CD4-positive, alpha-beta T cell treated with Interleukin-6 for 4 hours (primary cell): ENCODE measurements at places on chromosomes 2 and 18.

GRCh38 chr18:74013955-74014354, 133.7 kb downstream of the FBXO15 start:
- no peak for DNase-seq

- no peak for DNase-seq
Measured at GRCh38 chr2:197304556-197305011, 6.0 kb downstream of the ANKRD44 start.

DNA sequence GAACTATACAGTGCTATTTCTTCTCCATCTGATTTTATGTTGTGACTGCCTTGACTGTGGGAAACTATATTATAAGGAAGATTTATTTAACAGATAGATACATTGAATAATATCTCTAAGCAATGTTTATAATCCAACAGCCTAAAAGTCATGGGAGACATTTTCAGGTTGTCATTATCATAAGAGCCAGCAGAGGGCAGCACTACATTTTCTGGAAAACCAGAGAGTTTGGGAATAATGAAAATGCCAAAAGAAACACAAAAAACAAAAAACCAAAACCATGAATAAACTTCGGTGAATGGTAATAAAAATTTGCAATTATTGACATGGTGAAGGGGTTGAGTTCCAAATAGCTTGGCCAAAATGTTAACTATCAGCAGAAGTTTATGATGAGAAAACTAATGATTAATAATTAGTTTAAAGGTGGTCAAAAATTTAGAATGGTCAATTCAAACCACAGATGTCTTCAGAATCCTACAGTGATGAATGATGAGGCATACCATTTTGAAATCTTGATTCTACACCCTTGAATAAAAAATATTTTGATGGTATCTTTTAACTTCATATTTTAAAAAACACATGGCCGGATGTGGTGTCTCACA, 4.7 kb downstream of the EEF1B2 start:
- DNase-seq = peak; percentile 32

- no peak for DNase-seq
Measured at GRCh38 chr18:57015451-57015850, 131.4 kb upstream of the BOD1L2 start.

DNA sequence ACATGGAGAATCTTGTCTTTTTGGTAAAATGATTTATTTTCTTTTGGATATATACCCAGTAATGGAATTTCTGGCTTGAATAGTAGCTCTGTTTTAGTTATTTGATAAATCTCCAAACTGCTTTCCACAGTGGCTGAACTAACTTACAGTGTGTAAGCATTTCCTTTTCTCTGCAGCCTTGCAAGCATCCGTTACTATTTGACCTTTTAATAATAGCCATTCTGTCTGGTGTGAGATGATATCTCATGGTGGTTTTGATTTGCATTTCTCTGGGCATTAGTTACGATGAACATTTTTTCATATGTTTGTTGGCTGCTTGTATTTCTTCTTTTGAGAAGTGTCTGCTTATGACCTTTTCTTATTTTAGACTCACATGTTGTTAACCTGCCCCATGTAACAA, 190.2 kb downstream of the GALR1 start:
- no peak for DNase-seq

DNA sequence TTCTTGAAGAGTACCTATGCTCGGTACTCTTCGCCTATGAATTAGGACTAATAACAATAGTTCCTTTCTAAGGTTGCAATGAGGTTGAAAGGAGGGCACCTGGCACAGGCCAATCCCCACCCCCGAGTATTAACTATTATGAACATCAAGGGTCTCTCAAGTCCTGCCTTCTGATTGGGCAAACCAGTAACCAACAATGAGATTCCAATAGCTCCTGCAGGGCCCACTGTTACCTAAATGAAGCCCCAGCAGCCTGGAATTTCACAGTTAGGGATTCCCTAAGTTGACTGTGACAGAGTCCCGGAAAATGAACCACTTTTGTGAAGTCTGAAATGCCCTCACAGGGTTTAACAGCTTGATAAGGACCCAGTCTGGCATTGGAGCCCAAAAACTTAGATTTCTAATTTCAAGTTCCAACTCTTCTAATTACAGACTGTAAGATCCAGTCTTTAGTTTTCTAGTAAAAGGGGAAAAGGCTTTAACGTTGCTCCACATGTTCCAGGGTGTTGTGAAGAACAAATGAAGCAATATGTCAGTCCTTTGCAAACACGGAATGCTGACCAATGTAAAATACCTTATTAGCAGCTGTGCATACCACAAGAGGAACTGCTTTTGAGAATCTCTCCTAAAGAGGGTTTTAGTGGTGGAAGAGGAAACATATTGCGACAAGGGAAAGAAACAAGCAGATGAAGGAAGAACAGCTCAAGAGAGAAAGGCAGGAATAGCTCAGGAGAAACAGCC, 277.7 kb upstream of the MAP2 start:
- DNase-seq = no peak

GRCh38 chr18:27808683-27809082, 368.2 kb downstream of the CDH2 start:
- DNase-seq = no peak

- DNase-seq = peak; percentile 40
Measured at GRCh38 chr2:180980943-180981911, 822 bp downstream of the UBE2E3 start.

- DNase-seq = no peak
Measured at GRCh38 chr18:62721839-62722795, 6.8 kb downstream of the PHLPP1 start.

DNA sequence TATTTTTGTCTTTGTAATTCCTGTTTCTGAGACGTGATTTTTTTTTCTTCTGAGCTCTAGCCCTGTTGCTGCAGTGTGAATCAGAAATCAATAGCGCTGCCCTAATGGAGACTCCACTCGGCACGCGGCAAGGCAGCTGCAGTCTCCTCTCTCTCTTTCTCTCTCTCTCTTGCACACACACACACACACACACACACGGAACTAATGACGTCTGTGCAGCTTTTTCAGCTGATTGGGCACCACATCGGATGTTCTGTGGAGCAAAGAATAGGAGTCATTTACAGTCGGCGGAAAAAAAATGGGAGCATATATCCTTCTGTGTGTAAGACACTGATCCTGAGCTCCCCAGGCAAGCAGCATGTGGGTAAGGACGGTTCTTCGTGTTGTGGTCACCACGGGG, 2.0 kb upstream of the MYT1L start:
- DNase-seq = no peak

DNA sequence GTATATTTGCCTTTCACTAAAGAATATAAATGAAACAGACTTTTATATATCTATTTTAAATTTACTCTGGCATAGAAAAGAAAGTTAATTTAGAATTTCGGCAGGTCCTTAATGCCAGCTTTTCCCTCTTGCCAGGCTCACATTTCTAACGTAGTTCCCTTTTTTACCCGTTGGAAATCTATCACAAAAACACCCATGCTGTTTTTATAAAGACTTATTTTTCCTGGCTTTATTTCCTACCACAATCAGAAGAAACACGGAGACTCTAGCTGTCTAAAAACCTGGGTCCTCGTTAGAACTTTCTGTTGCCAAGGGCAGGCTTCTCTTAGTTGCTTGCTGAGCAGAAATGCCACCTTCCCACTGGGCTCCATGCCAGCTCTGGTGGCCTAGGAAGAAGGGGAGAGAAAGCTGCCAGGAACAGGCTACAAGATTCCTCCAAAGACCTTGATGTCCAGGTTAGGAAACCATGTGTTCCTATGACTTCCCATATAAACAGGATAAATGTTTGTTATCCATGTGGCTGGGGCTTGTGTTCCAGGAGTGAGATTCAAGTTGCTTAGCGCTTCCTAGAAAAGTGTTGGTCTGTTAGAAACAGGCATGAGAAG, 17.8 kb upstream of the TMEM18 start:
- DNase-seq = no peak

DNA sequence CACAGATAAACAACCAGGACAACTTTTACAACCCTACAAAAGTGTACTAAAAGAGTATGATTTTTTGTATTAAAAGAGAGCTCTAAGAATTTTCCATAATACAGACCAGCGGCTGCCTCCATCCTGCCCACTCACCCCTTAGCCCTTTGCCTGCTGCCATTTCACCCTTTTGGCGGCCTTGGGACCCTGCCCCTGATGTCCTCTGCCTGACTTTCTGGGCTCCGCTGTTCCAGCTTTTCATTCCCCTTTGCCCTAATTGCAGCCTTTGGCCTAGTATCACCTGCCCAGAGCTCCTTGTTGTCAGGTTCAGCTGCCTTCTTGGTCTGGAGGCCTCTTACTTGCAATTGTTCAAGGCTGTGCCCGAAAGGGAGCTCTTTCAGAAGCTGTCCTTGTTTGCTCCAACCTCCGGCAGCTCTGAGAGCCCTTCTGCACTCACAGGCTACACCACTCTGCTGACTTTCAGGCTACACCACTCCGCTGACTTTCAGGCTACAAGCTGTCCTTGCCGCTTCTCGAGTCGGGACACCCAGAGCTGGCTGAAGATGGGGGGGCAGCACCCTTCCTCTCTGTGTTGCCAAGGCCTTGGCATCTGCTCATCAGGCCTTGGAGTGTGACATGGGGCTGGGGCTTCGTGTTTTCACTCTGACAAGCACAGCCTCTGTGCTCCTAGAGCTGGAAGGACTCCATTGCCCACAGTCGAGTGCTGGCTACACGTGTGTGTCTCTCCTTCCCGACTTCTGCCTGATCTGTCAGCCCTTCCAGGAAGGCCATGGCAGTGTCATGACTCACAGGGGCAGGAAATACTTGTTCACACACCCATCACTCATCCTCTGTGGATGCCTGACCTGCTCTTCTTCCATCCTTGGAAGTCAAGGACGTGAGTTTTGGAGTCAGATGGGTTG, 43.1 kb upstream of the HDAC4 start:
- DNase-seq = no peak

- DNase-seq = peak; percentile 27
Measured at GRCh38 chr2:207073801-207074678, 91.7 kb downstream of the KLF7 start.

GRCh38 chr2:230205034-230205433, 14.8 kb downstream of the SP110 start:
- no peak for DNase-seq

GRCh38 chr2:219976871-219977270, 349.4 kb downstream of the SLC4A3 start:
- no peak for DNase-seq

GRCh38 chr2:174245065-174245464, 3.3 kb downstream of the OLA1 start:
- no peak for DNase-seq

- DNase-seq = no peak
Measured at GRCh38 chr18:57776767-57777166, 26.3 kb downstream of the ATP8B1 start.

DNA sequence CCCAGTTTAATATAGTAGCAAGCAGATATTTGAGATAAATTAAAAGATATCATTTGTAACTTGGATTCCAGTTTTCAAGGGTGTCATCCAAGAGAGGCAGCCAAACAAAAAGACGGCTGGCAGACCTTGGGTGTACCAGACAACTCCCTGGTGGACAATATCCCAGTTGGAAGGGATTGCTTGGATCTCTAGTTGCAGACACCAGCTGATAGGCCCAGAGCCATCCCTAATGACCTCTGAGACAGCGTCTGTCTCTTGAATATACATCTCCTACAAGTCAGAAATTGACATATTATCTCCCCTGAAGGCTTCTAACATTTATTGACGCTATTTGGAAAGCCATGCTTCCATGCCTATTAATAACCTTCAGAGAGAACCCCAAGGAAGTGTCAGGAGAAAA, 67.7 kb downstream of the ACVR1 start:
- no peak for DNase-seq

DNA sequence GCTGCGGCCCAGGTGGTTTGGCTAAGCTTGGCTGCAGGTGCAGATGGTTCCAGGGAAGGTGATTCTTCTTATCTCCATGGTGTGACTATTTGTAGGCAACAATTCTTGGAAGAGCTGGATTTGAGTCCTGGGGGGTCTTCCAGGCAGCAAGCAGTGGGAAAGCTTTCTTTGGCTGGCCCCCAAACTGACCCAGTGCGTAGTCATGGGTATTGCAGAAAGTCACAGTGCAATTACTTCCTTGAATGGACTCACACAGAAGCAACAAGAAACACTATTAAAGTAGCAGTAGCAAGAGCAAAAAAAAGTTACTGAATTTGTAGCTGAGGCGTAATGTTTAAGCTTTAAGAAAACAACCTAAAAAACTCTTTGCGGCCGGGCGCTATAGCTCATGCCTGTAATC, 293.6 kb upstream of the ATP5MC3 start:
- DNase-seq = no peak

DNA sequence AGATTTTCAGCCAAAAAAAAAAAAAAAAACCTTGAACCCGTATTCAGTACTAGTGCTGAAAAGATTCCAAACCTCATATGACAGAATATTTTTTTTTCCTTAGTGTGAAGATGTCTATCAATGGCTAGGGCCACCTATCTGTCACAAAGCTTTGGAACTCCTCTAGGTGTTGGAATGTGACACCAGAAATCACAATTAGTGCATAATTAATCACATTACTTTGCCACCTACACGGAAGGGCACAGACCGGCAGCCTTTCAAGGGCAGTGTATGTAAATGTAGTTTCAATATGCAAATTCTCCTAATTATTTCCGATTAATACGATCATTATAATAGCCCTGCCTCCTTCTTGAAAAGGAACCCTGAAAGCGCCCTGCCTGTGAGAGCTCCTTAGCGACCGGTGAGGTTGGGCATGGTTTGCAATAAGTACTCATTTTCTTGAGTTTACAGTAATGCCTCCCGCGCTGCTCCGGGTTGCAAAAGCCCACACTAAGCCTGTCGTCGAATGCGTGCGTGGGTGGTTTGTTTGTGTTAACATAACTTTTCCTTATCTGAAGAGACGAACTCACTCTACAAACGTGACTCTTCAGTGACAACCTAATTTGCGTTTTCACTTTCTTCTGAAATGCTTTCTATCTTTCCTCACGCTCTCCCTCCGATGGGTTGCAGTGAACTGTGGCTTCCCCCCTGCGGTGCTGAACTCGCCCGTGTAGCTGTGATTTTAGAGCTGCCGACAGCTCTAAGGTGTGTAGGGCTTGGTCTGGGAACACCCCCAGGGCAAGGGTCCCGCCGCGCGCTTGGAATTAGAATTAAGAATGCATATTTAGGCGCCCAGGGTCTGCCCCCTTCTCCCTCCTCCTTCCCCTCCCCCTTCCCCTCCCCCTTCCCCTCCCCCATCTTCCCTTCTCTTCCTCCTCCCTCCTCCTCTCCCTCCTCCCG, 765 bp upstream of the ID2 start:
- DNase-seq = peak; percentile 63

DNA sequence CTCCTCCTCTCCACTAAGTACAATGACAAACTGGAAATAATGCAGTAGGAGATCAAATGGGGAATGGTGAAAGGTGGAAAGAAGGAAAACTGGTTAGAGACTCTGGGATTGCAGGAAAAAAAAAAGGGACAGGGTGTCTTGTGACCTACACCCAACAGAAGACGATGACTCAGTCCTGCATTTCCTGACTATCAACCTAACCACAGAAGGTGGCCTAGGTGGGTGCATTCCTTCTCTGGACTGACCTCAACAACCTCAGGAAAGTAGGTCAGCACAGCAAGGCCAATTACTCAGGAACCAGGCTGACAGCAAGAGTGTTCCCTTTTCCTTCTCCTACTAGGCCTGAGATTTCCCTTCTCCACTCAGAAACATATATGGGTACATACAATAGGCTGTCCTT, 1386.4 kb upstream of the ZEB2 start:
- no peak for DNase-seq
